CD8-positive, alpha-beta memory T cell (primary cell): ENCODE measurements at places on chromosomes 2 and 18. TPM values are rescaled to one million over a fixed set of nuclear protein-coding genes. Genes with fewer than 3 reads are reported as not detected.

GRCh38 chr18:6653880-6654279 lies 75.6 kb upstream of the ARHGAP28 start:
- no peak for DNase-seq

RAX gene
- polyA plus RNA-seq: not detected

- no peak for DNase-seq
These were observed 346.7 kb downstream of the RND3 start for GRCh38 chr2:150140777-150141176.

DNA sequence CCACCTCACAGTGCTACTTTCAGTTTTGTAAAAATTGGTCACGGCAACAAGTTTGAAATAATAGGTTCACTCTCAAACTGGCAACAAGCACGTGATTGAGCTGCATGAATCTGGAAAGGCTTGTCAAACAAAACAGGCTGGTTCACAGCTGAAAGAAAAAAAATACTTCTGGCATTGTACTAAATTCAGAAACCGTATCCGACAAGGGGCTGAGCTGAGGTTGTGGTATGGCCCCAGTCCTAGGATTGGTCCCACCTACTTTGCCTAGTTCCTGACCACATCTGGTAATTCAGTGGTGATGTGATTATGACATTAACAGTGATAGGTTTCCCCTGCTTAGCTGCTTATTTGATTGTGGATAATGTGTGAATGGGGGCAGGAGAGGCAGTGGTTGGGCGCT lies 326.5 kb upstream of the THUMPD2 start:
- DNase-seq: no peak

- no peak for DNase-seq
These were observed 45.2 kb downstream of the GAREM1 start for GRCh38 chr18:32425466-32425865.

- peak; percentile 62 for DNase-seq
These were observed 43.3 kb upstream of the PLB1 start for GRCh38 chr2:28452534-28453081.

DNA sequence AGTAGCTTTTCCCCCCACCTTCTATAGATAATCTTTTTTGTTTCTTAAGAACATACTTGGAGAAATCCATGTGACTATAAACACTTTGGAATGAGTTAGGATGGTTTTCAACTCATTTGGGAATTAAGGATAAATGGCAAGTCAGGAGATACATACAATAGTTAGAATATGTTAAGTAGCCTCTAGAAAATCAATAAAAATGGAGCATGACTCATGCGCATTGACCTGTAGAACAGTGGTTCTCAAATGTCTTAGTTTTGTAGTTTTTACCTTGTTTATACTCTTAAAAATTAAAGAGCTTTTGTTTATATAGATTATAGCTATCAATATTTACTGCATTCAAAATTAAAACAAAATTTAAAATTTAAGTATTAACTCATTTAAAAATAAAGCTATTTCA lies 24.7 kb downstream of the NUP35 start:
- DNase-seq: no peak

CYP27C1 gene
- polyA plus RNA-seq: not detected

- no peak for DNase-seq
These were observed 20.7 kb upstream of the NT5DC4 start for GRCh38 chr2:112699984-112700667.

GRCh38 chr2:233714121-233714520 lies 1.4 kb downstream of the UGT1A5 start:
- DNase-seq: no peak

GRCh38 chr2:241991299-241991698 lies 121.8 kb downstream of the RTP5 start:
- DNase-seq: no peak

TUBB8B gene
- not detected for polyA plus RNA-seq

- DNase-seq: no peak
These were observed 220.1 kb downstream of the TMEM163 start for GRCh38 chr2:134498654-134499053.

DNA sequence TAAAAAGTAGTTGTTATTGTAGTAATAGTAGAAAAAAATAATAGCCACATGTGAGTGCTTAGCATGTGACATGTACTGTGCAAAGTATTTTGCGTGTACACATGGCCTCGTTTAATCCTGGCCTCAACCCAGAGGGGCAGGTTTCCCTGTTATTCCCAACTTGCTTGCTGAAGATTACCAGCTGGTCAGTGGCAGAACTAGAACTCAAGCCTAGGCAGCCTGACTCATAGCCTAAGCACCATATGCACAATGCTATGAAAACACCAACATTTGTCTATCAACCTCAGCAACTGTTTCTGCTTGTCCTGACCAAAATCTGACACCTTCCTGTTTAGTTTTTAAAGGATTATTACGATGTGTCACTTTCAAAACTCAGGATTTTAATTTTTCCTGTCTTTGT lies 234.9 kb upstream of the SMAD7 start:
- DNase-seq: no peak

DNA sequence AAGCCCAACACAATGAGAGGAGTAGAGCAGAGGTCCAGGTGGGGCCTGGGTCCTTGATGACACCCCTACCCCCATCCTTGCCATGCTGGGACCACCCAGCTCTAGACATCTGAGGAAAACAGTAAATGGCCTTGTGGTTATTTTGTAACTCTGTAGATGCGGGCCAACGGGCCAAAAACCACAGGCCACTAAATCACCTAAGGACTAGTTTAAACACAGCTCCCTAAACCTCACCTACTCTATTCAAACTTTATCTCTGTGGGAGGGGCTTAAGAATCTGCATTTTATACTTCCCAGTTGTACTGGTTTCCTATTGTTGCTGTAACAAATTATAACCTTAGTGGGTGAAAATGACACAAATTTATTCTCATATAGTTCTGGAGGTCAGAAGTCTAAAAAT lies 19.0 kb upstream of the SERTAD2 start:
- DNase-seq: no peak

DNA sequence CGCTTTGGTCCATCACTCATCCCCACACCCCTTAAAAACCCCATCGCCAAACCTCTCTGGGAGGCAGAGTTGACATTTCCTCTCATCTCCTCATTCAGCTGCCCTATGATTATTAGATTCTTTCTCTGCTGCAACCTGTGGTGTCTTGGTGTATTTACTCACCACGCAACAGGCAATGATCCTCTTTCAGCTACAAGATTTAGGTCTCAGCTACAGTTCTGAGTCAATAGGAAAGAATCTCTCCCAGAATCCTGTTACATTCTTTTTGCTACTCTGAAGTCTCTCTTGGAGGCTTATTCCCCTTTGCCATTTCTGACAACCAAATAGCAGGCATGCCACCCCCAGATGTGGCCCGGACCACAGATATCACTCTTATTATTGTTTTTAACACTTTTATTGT lies 468.3 kb upstream of the GYPC start:
- no peak for DNase-seq

- DNase-seq: no peak
These were observed 165.6 kb downstream of the SMAD7 start for GRCh38 chr18:48785091-48785614.

DNA sequence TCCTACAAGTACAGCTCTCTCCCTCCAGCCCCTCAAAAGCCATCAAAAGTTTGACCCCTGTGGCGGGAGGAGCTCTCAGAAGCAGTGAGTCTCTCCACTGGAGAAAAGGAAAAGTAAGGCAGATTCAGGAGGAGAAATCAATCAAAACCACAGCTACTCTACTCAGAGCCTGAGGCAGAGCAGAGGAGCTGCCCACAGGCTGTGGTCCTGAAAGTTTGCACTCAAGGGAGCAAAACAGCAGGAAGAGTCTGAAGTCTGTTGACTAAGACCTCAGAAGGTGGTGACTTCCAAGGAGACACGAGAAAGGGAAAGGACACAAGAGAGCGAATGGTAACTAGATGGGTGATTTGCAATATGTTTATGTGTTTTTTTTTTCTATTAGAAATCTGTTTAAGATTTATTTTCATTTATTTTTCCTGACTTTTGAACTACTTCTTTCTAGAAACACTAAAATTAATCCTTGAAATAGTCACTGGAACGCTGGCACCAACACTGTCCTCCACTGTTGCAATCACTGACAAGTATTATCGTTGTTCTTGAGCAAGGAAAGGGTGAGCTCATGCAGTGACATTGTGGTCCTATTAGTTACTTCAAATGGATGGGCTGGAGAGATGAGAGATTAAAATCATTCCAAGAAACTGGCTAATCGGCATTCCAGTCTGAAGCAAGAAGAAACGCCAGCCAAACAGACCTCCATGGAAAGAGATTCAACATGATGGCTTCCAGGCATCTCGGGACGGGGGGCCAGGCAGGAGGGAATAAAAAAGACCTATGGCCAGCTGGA lies 35.8 kb downstream of the PID1 start:
- no peak for DNase-seq
